ENCODE measurements at places on chromosomes 13 and 19.

DNA sequence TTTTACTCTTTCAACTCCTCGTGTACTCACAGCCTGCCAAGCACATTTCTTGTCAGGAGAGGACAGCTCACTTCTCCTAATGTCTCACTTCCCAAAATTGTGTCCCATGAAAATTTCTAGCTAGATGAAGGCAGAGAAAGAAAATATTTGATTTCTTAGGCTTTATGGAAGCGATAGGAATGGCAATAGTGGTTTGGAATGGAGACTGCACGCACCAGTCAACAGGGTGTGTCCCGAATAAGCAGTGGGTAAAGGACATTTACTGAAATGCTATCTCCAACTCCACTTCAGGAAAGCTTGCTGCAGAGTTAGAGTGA is 321 bp upstream of the ZNF222 start:
- no peak for DNase-seq

DNA sequence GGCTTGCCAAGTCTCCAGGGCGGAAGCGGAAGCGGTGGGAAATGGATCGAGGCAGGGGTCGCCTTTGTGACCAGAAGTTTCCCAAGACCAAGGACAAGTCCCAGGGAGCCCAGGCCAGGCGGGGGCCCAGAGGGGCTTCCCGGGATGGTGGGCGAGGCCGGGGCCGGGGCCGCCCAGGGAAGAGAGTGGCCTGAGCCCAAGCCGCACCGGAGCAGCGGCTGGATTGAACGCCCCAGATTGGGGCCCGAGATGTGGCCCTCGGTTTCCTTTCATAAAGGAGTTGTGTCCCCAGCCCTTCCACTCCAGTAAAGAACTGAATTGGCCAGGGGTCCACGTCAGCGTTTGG is 548 bp upstream of the P2RY11 start:
- no peak for DNase-seq

DNA sequence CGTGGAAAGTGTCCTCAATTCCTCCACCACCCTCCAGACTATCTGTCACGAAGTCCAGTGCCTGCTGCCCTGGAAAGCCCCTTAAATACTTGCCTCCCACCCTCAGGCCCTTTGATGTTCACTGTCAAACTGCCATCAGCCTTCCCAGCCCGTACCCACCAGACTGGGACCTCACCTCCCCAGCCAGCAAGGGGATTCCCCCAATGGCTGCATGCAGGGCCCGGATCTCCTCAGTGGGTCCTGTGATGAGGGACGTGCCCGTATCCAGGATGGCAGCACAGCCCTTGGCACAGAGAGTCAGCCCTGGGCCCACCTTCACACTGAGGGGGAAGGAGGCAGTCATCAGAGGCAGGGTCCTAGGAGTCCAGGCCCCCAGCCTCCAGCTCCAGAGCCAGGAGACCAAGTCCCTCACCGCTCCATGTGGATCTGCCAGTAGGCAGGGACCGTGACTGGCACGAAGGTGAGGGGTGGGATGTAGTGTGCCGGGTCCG is 6.1 kb downstream of the NAPSA start:
- no peak for DNase-seq

GRCh38 chr19:33436360-33437345 is 63.1 kb downstream of the CEBPG start:
- no peak for DNase-seq

DNA sequence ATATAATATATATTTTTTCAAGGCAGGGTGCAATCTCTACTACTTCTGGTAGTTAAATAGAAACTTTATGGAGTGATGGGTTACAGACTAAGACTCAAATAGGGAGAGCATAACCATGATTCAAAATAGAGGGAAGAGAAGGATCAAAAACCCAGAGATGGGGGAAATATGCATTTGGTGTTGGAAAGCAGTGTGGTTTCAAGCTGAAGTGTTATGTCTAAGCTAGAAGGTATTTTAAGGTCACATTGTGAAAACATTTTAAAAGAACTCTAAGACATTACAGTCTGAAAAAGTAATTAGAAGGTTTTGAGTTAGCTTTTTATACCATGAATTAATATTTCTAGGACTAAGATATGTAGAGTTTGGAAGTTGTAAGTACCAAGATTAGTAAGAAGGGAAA is 2741.4 kb downstream of the PCDH9 start:
- peak; percentile 41 for DNase-seq

DNA sequence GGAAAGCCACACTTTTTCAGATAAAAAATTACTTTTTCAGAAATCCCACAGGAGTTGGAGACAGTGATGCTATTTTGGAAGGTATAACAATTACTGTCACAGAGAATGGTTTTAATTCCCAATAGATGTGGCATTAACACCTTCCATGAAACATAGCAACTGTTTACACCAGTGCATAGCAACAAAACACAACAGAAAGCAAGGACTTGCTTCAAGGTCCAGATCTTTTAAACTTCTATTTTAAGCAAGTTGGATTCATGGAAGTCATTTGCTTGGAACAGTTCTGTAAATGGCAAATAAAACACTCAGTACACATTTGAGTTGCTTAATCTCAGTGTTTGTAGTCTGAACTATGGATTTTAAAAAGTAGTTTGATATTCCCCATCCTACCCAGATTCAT is 385.9 kb upstream of the SPRY2 start:
- no peak for DNase-seq

DNA sequence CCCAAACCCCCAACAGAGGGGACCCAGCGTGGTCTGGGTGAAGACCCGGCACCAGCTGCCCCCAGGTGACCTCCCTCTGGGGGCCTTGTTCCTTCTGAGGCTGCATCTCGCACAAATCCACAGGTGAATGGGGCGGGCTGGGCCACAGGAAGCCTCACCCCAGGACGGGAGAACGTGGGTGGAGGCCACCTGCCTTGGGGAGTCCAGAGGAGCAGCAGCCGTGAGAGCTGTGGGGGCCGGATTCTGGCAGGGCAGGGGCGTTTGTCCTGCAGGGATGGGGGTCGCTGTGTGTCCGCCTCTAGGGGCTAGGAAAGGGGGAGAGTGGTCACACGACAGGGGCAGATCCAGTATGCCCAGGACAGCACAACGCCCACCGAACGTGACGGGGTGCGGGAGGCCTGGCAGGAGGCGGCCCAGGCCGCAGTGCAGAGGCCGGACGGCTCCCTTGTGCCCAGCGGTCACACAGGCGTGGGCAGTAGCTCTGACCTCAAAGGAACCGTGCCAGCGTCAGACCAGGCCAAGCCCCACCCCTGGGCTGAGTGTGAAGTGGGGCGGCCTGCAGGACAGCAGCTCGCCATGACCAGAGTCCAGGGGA is 6.7 kb downstream of the POLR2E start:
- no peak for DNase-seq

GRCh38 chr19:31641591-31641990 is 292.4 kb upstream of the TSHZ3 start:
- DNase-seq, result peak; percentile 5

DNA sequence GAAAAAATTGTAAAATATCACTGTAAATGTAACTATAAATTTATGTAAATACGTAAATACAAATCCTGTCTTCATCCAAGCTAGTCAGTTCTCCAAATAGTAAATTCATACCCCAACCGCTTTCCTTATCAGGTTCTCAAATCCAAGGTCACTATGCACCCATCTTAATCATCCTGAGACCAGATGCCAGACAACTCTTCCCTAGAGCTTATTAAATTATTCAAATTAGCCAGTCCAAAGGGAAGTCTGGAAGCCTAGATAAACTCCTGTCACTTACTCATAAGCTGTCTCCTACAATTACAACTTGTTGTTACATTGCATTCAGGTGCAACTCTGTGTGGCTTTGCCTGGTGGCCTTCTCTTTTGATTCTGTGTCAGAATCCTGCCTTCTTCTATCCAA is 836.1 kb upstream of the PCDH20 start:
- no peak for DNase-seq

DNA sequence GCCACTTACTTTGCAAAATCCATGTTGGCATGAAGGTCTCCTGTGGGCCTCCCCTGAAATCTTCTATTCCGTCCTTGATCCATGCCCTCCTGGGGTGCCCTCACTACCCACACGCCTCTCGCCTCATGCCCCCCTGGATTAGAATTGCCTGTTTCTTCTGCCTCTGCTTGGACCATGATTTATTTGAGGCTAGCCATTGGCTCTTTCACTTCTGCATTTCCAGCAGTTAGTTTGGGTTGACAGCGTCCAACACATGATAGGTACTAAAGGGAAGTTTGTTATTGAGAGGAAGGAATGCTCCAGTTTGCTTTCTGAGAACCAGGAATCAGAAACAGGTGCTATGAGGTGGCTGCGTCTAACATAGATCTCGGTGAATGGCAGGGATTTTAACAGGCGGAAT is 30.5 kb upstream of the TPTE2 start:
- DNase-seq, result no peak

DNA sequence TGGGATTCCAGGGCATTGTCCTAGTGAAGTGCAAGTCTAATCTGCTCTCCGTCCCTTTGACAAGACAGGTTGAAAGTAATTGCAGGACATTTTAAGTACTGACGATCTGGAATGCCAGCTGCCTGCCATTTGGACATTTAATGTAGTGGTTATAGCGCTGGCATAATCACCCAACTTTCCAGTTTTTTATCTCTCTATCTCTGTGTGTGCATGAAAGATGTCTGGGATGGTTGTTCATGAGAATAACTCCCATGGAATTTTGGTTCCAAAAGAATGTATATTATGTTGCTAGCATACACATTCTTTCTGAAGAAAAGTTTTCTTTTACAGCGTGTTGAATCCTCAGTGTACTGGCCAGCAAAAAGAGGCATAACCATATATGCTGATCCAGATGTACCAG is 53.6 kb downstream of the TDRD12 start:
- DNase-seq, result no peak

GRCh38 chr19:45952686-45953505 is 20.8 kb downstream of the NOVA2 start:
- peak; percentile 59 for DNase-seq

DNA sequence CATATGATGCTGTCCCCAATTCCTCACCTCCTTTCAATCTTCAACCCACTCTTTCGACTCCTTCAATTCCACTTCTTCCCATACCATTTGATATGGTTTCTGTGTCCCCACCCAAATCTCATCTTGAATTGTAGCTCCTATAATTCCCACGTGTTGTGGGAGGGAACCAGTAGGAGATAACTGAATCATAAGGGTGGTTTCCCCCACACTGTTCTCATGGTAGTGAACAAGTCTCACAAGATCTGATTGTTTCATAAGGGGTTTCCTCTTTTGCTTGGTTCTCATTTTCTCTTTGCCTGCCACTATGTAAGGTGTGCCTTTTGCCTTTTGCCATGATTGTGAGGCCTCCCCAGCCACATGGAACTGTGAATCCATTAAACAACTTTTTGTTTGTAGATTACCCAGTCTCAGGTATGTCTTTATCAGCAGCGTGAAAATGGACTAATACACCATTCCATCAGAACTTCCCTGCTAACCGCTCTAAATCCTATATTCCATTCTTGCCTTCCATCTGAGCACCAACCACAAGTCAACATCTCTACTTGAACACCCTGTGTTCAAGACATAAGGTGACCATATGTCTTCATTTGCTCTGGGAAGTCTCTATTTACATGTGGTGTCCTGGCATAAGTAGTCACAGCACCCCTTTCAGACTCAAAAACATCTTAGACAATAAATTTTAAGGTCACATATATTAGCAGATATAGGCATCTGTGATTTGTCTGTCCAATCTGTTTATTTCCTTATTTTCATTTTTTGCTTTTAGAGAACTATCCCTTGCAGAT is 122.9 kb downstream of the TSHZ3 start:
- DNase-seq, result no peak

GRCh38 chr19:17794731-17795494 is at the start of gene B3GNT3:
Gene B3GNT3, plus strand, starts transcription at chr19:17795138. Its CDS starts 12,670 bp downstream, at chr19:17807808.
- peak; percentile 21 for DNase-seq

- DNase-seq, result peak; percentile 10
Measured at GRCh38 chr13:52010890-52011631, at the start of gene ATP7B. Gene ATP7B, minus strand, starts transcription at chr13:52011450. Its CDS starts 113 bp downstream, at chr13:52011337.

DNA sequence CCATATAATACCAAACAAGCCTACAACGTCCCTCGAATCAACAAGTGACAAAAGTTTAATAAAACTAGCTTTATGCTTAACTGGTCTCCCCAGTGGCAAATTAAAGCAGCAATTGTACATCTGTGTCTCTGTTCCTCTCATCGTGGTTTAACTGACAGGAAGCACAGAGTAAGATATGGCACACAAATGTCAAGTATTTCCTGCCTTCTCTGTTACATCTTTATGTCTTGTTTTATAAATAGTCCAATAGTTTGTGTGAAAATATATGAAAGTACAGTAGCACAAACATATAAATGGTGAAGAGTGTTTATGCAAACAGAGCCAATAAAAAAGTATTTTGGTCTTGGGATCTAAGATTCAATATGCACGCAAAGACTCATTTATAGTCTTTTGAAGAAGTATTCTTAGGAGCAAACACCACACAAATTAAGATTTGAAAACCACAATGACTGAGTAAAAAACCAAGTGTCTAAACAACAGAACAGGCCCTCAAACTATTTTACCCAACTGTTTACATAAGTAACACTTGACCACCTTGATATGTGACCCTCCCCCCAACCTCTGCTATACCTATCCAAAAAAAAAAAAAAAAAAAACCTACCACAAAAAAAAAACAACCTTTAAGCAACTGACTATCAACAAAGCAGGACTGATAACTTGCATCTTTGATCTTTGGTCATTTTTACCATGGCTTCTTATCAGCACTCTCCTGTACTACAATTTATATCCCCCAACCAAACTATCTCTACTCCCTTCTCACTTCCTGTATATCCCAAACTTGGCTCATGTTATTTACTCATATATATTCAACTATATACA is 14.0 kb downstream of the ELF1 start:
- DNase-seq, result peak; percentile 23

- peak; percentile 90 for DNase-seq
Measured at GRCh38 chr19:11203194-11204075, 6.1 kb upstream of the KANK2 start.

DNA sequence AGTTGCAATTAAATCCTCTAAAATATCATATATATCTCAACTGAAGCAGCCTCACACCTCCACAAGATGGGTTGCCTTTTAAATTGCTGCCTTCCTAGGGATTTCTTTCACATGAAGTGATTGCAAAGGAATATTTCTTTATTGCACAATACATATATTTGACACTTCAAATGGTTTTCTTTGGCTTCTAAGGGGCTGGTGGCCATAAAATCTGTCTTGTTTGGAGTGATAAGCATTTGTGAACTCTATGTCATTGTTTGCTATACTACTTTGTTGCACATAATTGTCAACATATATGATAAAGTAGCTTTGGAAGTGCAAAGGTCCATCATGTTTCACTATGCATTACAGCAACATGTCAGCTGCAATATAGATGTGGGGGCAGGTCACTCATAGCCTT is 2380.9 kb downstream of the PCDH9 start:
- DNase-seq, result peak; percentile 0

GRCh38 chr13:63517371-63517770 is 2101.7 kb upstream of the PCDH20 start:
- peak; percentile 96 for DNase-seq

- no peak for DNase-seq
Measured at GRCh38 chr19:4519521-4520277, 1.4 kb upstream of the PLIN4 start.
